Right ventricle myocardium inferior (tissue), 1 donor: ENCODE measurements at places on chromosomes 13 and 19.

GRCh38 chr13:104967376-104967775, 1568.1 kb downstream of the EFNB2 start:
- no peak for DNase-seq

- peak; percentile 53 for DNase-seq
Observed at GRCh38 chr19:35729763-35730162, 12.0 kb downstream of the KMT2B start.

GRCh38 chr19:1495799-1496713, 5.1 kb downstream of the REEP6 start:
- peak; percentile 67 for DNase-seq

DNA sequence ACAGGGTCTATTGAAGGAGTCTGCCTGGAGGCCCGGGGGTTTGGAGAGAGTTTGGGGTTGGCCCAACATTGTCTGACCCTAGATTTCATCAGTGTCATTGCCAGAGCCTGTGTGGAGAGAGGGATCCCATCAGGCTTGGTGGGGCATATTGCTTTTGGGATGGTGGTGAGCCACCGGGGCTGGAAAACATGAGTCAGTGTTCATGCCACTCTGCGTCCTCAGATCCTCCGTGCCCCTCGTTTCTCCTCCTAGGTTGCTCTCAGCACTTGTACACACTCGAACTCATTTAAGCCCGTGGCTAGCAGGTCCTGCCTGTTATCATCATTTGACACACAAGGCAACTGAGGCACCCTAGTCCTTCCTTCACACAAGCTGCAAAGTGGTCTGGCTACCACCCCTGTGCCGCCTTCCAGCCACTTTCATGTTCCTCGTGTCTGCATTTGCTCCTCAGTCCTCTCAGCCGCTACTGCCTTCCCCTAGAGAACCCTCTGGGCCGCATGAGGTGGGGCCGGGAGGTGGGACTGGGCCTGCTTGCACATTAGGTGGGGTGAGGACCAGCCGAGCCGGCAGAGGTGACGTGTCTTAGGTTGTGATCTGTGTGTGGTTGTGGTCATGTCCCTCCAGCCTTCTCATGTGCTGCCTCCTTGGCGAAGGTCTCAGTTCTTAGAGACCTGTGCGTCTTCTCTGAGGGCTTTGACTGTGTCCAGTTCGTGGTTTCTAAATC, 3.6 kb downstream of the NACC1 start:
- no peak for DNase-seq

GRCh38 chr13:94139393-94139995, 340.0 kb downstream of the DCT start:
- DNase-seq = no peak

GRCh38 chr13:36822785-36823184, 3.8 kb downstream of the RFXAP start:
- DNase-seq = no peak

- DNase-seq = peak; percentile 55
Observed at GRCh38 chr13:113584870-113585671, 518 bp downstream of the TFDP1 start.

- DNase-seq = no peak
Observed at GRCh38 chr19:38004186-38004520, 97.1 kb downstream of the SIPA1L3 start.

DNA sequence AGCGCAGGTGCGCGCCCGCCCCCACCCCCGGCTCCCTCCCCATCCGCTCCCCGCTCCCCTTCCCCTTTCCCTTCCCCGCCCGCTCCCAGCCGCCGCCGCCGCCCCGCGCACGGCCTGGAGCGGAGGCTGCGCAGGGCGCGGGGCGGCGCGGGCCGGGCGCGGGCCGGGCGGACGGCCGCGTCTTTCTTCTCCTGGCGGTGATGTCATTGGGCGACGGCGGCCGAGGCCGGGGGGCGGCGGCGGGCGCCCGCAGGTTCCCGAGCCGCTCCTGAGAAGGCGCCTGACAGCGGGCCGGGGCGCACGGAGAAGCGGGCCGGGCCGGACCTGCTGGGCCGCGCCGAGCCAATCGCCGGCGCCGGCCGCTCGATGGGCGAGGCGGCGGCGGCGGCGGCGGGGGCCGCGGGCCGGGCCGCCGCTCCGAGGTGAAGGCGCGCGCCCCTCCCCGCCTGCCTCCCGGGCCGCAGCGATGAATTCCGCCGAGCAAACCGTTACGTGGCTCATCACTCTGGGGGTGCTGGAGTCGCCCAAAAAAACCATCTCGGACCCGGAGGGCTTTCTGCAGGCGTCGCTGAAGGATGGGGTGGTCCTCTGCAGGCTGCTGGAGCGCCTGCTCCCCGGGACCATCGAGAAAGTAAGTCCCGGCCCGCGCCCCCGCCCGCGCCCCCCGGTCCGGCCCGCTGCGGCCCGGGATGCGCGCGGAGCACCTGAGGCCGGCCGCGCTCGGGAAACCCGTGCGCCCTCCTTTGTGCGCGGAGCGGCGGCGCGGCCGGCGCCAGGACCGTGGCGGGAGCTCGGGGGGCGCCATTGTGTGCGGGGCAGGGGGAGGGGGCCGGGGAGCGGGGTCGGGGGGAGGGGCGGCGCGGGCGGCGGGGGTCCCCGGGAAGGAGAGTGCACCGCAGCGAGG, at the start of gene ARHGEF7:
Gene ARHGEF7, plus strand, starts transcription at position 250 of the 904 bp plus-strand sequence. Its CDS starts 217 bp downstream, at position 467.
- peak; percentile 53 for DNase-seq

GRCh38 chr13:78759704-78760103, 100.7 kb upstream of the OBI1 start:
- DNase-seq = no peak

DNA sequence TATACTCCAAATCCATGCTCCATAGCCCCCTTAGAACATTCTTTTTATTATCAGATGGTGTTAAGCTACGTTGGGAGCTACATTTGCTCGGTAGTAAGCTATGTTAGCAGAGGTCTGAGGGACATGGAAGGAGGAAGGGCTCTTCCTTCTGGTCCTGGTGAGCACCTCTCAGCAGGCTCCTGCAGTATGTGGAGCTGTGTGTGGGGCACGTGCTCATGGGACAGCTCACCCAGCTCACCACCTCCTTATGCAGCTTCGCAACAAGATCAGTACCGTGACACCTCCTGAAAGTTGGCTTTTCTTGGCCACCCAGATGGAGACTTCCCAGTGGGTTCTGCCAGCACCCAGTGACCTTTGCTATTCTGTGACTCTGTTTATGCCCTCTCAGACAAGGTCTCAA, 400.5 kb upstream of the SLC10A2 start:
- DNase-seq = no peak

GRCh38 chr19:11769995-11770394, 3.2 kb downstream of the ZNF441 start:
- DNase-seq = no peak

DNA sequence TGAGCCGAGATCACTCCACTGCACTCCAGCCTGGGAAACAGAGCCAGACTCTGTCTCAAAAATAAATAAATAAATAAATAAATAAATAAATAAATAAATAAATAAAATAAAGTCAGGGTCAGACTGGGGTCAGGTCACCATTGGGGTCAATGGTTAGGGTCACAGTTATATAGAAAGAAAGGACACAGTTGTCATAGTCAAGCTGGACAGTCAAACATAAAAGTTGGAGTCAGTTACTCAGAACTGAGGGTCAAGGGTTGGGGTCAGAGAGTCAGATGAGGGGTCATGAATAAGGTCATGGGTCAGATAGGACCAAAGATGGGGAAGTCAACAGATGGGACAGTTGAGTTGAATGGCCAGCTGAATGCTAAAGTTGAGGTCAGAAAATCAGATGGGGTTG, 16.7 kb upstream of the EPOR start:
- DNase-seq = no peak

- no peak for DNase-seq
Observed at GRCh38 chr19:22617614-22618320, 16.4 kb upstream of the ZNF492 start.

DNA sequence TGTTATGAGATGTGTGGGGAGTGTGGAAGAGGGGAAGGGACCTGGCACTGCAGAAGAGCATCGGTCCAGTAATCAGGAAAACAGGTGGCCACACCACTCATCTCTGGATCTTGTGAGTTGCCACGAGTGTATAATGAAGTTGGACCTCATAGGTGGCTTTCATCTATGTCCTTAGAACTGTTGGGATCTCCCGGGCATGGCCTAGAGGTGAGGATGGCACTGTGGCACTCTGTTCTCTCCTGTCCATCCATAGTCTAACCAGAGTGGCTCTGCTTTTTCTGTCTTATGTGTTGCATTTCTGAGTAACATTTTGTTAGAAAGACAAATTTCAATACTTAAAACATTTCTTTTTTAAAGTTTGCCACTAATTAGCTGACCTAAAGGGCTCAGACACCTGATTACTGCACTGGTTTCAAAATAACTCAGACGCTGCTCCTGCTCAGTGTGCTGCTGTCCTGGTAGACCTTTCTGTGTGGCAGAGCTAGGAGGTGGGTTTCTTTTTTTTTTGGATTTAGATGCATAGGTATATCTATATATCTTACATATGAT, 5.5 kb downstream of the CNMD start:
- DNase-seq = no peak

- DNase-seq = no peak
Observed at GRCh38 chr13:44971656-44972595, 17.3 kb downstream of the NUFIP1 start.

DNA sequence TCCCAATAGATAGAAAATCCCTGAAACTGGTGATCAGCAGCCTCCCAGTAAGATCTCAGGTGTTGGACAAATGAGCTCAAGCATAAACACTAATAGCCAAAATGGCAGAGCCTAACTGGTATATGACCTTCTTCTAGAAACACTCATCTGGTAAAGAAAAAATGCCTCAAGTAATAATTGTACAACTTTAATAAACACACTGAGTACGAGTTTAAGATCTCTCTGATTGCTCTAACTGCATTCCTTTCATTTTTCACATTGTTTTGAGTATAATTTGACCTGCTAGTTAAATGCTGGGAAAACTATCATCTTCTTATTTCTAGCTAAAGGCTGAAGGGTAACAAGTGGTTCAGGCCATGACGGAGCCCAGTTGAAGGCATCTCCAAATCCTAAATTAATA, 2009.5 kb upstream of the PCDH20 start:
- no peak for DNase-seq

DNA sequence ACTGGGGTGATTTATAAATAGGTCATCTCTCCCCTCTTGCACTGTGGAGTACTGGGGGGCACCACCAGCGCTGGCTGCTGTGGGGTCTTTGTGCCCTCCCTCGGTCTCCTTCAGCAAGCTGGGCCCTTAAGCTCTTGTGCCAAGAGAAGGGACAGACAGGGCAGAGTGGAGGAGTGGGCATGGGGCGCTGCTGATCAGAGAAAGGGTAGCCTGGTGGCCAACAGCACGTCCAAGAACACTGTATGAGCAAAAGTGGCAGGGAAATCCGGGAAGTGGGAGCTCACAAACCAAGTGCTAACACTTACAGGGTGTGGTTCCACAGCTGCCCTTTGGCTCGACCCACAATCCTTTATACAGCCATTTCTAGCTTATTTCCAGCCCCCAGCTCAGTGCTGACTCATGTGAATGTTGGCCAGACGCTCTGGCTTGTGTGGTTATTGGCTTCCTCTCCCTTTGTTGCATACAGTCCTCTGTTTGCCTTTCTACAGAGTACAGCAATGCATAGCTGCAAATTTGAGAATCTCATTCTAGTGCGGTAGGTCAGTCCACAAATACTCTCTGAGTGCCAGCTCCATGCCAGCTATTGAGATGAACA, 298.8 kb downstream of the SHISA2 start:
- DNase-seq = peak; percentile 75

DNA sequence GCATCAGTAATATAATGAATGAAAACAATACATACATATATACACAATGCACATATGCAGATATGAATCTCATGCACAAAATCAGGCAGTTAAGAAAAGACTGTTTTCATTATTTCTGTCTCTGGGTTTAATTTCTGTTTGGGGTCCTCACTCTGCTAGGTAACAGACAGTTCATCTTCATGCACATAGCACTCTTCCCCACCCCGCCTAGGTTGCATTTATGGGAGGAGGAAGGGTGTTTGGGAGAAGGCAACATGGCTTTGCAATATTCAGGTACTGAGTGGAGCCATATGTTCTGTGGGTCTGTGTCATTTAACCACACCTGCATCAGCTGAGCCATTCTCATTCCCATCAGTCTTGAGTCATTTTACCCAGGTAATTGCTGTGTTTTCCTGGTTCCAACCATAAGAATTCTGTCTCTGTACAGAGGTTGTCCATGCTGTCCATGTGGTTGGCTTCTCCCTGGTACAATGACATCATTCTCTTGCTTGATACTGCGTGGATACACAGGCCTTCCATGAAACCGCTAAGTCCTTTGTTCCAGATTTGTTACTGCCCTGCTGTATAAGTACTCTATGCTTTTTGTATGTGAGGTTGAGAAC, 45.3 kb downstream of the RFC3 start:
- DNase-seq = no peak

- DNase-seq = no peak
Observed at GRCh38 chr13:82925114-82925513, 957.2 kb downstream of the SLITRK1 start.

DNA sequence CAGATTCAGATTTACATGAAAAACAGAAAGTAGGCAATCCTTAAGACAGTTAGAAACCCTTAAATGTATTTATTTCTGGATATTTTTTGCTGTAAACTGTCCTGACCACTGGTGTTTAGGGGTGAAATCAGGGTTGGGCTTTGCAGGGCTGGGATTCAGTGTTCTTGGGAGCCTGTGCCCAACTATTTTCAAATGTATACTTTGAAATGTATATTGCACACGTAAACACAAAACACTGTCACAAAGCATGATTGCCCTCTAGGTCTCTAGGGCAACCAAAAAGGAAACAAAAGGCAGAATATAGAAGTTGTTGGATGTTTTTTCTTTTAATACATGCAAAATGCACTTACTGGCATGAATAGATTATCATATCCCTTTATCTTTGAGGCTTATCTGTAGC, 1185.4 kb downstream of the DIAPH3 start:
- DNase-seq = no peak

DNA sequence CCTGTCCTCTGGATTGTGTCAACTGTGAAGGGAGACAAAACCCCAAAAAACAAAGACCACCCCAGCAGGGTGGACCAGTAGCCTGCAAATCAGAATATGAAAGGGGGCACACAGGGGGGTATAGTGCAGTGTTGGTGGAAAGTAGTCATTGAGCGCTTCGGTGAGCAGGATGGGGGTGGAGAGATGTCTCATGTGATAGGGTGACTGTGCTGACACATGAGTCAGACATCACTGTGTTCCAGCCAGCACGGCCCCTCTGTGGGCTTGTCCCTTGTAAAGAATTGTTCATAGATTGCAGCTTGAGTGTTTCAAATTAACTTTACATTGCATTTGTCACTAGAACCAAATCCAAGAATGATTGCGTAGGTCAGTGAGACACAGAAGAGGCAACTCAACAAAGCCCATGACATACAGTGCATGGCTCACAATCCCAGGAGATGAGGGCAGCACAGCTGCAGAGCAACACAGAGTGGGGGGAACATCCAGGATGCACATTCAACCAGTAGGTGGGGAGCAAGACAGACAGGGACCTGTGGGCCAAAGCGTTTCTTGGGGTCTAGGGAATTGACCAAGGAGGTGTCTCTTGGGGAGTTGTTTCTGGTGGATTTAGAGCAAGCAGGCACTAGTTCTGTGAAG, 7.5 kb downstream of the ZNF440 start:
- no peak for DNase-seq

DNA sequence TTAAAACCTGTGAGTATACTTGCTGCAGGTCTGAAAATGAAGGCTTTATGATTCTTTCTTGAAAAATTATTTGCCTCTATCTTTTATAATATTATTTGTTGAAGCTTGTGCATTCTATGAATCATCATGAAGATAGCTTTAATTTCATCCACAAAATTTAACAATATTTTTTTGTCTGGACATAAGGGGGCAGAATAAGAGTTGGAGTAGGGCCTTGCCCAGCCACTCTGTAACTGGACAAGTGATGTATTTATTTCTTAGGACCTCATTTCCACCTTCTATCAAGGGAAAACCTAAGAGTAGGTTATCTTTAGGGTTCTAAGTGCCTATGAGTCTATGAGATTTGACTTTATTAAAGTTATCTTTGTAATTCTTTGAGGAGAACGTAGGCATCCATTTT, 49.9 kb downstream of the N4BP2L1 start:
- no peak for DNase-seq

- DNase-seq = no peak
Observed at GRCh38 chr19:29559743-29560142, 33.9 kb downstream of the VSTM2B start.
